Osteocyte (in vitro differentiated cells): ENCODE measurements at places on chromosomes 1 and 21. TPM values are rescaled to one million over a fixed set of nuclear protein-coding genes. Genes with fewer than 3 reads are reported as not detected.

- DNase-seq: no peak
Measured at GRCh38 chr1:27394925-27395324, 2.5 kb downstream of the GPR3 start.

- DNase-seq: no peak
Measured at GRCh38 chr1:94621802-94622201, 80.2 kb upstream of the F3 start.

Gene KRTAP12-2
- not detected in 2 replicates for total RNA-seq

DNA sequence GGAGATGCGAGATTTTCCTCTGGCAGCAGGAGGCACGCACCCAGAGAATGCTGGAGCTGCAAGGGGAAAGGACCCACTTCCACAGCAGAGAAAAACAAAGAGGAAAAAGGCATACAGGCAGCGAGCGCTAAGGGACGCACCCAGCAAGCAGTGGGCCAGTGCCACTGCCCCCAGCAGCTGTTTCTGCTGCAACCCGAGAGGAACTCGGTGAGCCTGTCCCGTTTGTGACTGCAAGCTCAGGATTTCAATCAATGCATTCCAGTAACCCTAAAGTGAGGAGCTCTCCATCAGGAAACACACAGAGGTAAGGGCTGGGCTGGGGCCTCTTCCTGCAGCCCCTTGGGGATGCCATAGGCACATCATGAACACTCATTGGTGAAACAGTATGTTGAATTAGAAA lies 58.7 kb downstream of the ACP6 start:
- no peak for DNase-seq

DNA sequence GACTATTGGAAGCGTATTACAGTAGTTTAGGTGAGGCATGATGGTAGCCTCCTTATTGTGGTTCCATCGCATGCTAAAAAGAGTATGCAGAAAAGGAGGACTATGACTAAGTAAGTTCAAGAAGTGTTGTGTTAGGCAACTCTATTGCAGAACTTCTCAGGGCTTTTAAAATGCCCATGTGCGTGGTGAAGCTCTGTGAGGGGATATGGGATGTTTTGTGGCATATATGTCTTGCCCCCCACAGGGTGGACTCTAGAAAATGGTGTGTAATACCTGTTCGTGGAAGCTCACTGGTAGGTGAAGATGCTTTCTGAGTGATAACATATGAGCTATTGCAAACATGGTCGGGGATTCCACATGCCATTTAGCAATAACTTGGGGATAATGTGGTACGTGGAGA lies 31.7 kb downstream of the MAN1A2 start:
- DNase-seq: no peak

DNA sequence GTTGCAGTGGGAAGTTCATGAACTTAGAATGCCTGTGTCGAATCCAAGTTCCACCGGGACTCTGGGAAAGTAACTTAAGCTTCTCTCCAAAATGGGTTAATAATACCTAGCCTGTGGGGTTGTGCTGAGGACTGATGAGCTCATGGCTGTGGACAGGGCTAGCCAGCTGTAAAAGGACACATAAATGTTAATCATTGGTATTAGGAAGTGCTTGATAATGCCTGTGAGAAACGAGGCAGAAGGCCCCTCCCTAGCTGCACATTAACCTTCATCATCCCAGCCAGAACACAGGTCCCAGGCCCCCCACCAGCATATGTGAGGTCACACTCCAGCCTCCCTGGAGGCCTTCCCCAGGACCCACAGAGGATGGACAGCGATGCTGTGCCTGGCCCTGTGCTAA lies 789 bp upstream of the GJB4 start:
- no peak for DNase-seq

DNA sequence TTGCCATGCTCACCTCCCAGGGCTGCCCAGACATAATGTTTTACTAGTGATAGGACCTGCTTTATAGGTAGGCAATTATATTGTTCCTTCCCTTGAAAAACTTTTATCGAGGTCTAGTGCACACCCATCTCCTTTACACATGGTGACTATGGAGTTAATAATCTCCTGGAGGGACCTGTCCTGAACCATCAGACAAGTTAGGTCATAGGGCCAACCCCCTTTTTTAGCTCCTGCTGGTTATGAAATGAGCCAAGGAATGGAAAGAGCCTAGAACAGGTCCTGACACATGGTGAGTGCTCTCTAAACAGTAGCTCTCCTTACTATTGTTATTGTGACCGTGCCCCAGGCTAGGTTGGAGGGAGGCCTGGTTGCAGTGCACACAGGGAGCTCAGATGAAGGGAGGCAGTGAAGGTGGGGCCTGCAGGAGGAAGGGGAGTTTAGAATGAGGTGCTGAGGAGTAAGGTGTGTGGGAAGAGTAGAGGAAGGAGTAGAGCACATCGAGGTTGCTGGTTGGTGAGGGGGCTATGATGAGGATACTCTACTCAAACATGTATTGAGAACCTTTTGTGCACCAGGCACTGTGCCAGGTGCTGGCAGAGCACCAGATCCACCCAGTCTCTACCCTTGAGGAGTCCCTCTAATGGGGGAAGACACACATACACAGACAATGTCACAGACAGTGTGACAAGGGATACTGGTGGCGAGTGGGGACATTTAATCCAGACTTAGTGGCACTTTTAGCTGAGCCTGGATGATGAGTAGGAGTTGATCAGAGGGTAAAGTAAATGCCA lies 14.1 kb upstream of the LMNA start:
- DNase-seq: no peak

Gene C1orf94
- not detected in 2 replicates for total RNA-seq

Gene MRPL9
- total RNA-seq: 67.4 and 73.0 TPM in 2 replicates

Gene KCNQ4
- total RNA-seq: 0.51 and 0.63 TPM in 2 replicates

DNA sequence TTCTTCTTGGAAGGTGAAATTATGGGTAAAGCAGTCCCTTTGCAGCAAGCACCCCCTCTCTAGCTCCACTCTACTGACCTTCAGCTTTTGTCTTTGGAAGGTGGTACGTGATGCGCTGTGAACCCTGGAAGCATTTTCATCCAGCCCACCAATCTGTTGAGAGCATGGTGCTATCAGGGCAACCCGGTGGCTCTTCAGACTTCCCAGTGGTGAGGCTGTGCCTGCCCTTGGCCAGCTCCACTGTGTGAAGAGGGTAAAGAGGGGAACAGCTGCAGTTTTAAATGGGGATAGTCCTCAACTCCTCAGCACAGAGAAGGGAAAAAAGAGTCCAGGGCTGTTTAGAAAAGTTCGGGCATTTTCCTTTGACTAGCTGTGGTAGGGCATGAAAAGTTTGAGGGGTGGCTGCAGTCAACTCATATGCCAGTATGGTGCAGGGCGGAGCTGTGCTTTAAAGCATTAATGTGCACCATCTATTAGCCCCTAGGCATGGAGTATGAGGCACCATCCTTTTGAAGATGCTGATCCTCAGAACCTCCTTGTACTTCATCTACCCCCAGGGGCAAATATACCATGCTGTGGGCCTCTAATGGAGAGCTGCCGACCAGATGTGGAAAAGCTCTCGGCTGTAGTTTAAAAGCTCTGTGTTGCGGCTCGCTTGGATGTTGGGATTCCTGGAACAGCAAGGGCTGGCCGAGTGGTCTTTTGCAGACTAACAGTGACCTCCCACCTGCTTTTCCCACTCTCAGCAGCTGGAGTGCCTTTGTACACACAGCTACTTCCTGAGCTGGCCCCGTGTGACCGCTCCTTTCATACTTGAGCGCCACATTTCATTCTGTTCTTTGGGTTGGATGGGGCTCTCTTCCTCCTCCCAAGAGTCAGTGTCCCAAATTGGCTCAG lies 123.0 kb downstream of the PEX14 start:
- DNase-seq: no peak

- no peak for DNase-seq
Measured at GRCh38 chr21:38477226-38477625, 21.1 kb downstream of the ERG start.

Gene DHRS3
- total RNA-seq: 52.5 and 55.3 TPM in 2 replicates

- no peak for DNase-seq
Measured at GRCh38 chr1:4598561-4598960, 55.8 kb upstream of the AJAP1 start.

Gene AMY2A
- not detected in 2 replicates for total RNA-seq

Gene FAM72D
- total RNA-seq: 0.73 and 1.0 TPM in 2 replicates

GRCh38 chr1:228271701-228272251 lies 63.9 kb downstream of the OBSCN start:
- DNase-seq: no peak

GRCh38 chr1:2523191-2523890 lies 3.1 kb downstream of the PANK4 start:
- DNase-seq: no peak

GRCh38 chr1:230827081-230827681 lies 41.1 kb downstream of the C1orf198 start:
- peak; percentile 72 for DNase-seq

Gene SYTL1
- 0.46 and 0.97 TPM in 2 replicates for total RNA-seq
